Glomerular endothelial cell (primary cell): ENCODE measurements at places on chromosomes 2 and 18. TPM values are rescaled to one million over a fixed set of nuclear protein-coding genes. Genes with fewer than 3 reads are reported as not detected.

The UGT1A7 gene
- total RNA-seq, result not detected in 2 replicates

The OR6B3 gene
- total RNA-seq, result not detected in 2 replicates

The SKA1 gene
- total RNA-seq, result 1.7 and 9.8 TPM in 2 replicates

The ABCB11 gene
- total RNA-seq, result 0.18 TPM in 1 of 2 replicates, not detected in the other

The ZNF514 gene
- total RNA-seq, result 5.1 and 8.3 TPM in 2 replicates

The RGPD3 gene
- 0.05 and 0.29 TPM in 2 replicates for total RNA-seq
